Activated CD4-positive, alpha-beta T cell treated with anti-CD3 and anti-CD28 coated beads for 4 hours (primary cell): ENCODE measurements at places on chromosomes 4 and X.

GRCh38 chrX:9824554-9824953, 38.3 kb downstream of the SHROOM2 start:
- DNase-seq: no peak

DNA sequence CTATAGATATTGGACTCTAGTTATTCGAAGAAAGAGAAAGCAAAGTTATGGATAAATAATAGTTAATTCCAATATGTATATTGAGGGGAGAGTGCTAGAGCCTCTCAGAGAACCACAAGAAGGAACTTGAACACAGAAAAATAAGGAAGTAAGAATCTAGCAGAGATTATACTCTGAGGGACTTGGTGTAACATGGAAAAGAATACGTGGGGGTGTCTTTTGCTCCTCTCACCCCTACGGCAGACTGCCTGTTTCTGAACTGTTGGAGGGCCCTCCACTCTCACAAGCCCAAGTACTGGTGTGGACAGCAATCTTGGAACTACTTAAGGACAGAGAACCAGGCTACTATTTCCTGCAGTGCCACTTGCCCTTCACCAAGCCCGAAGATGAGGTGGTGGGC, 1174.4 kb upstream of the PCDH10 start:
- DNase-seq: no peak

GRCh38 chrX:14528629-14529289, 577 bp upstream of the GLRA2 start:
- DNase-seq: no peak

- DNase-seq: no peak
Measured at GRCh38 chr4:128528793-128529553, 241.4 kb upstream of the PGRMC2 start.

DNA sequence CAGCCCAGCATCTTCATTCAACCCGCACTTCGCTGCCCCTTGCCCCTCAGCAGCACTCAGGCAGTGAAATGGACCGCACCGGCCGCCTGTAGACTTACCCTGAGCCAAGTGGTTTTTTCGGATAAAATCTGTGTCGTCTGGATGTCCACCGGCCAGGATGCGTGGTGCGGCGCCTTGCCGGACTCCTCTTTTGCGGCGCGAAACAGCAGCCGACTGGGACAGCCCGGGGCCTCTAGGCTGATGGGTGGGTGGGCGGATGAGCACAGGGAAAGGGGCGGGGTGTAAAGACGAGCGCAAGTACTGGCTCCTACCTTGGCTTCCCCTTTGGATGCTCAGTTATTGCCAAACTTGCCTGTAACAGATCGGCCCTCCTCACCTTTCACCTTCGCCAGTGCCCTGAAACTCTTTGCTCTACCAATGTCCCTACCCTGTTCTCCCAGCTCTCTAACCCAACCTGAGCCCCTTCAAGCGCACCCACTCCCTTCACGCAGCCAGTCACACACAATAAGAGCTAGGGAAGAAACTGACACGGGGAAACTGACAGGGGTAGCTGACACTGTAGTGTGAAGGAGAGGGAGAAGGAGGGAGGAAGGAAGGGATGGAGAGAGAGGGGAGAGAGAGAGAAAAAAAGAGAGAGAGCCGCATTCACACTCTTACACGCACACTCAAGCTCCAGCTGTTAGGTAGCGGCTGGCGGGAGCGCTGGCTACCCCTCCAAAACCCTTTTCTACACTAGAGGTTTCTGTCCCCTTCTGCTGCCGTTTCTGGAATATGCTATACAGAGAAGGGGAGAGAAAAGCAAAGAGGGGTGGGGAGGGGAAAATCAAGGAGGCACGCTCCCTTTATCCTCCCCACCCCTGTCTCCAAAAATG, 559 bp downstream of the TRPC5 start:
- no peak for DNase-seq

- no peak for DNase-seq
Measured at GRCh38 chr4:16883806-16884205, 14.6 kb downstream of the LDB2 start.

DNA sequence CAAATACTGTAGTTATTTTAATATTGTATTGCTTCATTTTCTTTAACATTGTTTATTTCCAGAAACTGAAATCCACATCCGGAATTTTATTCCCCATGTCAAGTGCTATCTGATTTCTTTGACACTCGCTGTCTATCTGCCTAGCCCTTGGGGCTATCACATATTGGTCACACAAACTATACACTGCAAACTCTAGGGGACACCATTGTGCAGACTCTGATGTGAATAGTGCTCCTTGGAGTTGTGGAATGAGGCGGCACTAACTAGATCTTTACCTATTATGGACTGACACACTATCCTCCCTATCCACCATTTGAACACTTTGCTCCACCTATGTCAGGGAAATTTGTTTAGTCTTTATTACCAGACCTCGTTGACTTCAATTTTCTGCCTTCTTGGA, 534.5 kb downstream of the GLUD2 start:
- no peak for DNase-seq

DNA sequence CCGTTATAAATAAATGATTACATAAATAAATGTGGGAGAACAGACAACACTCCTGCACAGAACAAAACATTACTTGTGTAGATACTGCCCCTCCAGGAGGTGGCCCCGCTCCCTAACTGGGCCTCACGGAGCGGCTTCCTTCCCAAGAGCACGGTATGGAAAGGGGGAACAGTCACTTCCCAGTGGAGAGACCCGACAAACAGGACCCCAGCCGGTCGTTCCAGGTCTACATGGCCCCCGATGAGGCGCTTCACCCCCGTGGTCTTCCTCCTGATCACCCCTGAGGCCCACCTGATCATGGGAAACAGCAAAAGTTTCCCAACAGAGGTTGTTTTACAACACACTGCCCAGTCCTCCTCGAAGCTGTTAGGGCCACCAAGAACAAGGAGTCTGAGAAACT, 6.6 kb upstream of the SLC6A8 start:
- DNase-seq: no peak

DNA sequence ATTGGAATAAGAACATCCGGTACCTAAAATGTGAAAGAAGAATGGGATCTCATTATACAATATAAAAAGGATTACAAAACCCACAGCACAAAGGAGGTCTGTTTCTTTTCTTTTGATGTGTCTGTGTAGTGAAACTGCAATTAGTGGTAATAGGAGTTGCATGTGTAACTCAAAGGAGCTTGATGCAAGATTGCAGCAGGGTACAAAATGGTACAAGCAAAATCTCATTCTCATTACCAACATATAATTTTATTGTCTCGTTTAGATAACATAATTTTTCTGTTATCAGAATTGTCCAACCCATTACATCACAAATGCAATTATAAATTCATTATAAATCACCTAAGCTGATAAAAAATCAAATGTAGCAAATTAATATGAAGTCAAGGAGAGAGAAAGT, 47.1 kb upstream of the CCSER1 start:
- no peak for DNase-seq

GRCh38 chr4:159540501-159540900, 437.6 kb downstream of the RAPGEF2 start:
- DNase-seq: no peak

DNA sequence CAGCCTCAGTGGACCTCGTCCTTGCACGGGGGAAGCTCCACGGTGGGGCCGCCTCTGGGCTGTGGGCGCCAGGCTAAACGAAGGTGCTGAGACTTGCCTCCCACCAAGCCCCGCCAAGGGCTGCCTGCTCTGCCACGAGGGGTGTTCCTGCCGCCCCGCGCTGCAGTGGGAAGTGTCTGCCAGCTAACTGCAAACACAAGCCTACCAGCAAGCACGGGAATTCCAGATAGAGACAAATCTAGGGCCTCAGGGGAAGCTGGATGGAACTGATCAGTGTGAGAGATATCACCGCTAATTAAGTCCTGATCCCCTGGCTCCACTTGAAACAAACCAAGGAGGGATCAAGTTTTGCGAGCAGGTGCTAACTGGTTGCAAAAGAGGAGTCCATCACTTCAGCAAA, 181.6 kb upstream of the LEF1 start:
- DNase-seq: no peak

GRCh38 chr4:2728806-2729532, 27.2 kb downstream of the TNIP2 start:
- DNase-seq: no peak

DNA sequence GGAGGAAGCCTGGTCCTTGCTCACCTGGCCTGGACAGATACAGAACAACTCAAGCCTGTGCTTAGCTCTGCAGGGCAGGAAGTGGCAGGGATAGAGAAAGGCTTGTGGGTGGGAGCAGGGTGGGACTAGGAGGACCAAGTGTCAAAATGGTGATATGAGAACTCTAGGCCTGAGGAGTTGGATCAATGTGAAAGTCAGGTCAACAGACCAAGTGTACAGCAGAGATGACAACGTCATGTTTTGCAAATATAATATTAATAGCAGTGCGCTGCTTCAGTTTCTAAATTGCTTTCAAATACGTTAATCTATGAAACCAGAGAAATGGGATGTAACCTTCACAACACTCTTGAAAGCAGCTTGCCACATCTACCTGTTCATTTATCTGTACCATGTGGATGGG, 114.2 kb upstream of the MAP3K15 start:
- no peak for DNase-seq

DNA sequence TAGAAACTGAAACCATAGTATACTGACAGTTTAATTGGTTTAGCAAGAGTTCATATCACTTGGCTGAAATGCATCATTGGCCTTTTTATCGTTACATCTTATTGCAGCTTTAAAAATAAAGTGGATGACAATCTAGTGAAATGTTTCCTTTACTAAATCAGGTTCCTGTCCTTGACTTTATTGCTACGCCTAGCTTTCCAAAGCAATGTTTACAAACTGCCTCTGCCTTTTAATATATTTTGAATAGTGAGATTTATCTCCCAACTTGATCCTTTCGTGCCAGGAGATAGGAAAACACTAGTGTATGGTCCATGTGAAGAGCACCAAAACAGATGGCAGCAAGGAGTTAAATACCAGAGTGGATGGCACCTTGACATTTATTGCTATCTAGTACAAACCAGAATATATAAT, 67.0 kb downstream of the GPC3 start:
- DNase-seq: no peak

GRCh38 chr4:74751247-74751646, 43.1 kb downstream of the BTC start:
- DNase-seq: no peak

GRCh38 chrX:76064825-76065224, 108.0 kb upstream of the PBDC1 start:
- DNase-seq: no peak

DNA sequence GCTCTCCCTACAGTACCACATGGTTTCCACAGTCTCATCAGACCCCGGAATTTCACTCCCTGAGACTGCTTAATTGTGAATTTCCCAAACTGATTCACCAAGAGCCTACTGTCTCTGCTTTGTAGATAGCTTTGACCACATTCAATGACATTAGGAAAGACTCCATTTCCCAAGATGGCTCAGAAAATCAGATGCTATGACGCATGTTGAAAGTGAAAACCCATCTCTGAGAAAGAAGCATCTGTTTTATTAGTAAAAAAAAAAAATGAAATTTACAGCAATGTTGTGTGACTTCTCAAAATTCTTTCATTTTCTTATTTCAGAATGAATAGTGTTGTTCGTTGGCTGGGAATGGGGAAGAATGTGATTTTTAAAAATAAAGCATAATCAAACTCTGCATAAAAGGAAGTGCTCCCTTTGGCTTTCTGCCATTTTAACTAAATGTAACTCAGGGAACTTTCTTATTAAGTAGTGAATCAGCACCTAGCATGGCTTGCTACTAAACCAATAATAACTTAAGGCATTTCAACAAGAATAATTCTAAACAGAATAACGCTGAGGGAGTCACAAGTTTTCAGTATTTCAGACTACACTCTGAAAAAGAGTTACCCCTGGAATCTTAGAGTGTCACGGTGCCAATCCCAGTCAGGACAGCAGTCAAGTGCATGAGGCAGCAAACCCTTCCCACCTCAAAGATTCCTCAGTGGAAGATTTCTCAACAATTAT, 97.4 kb upstream of the MYOZ2 start:
- DNase-seq: no peak

DNA sequence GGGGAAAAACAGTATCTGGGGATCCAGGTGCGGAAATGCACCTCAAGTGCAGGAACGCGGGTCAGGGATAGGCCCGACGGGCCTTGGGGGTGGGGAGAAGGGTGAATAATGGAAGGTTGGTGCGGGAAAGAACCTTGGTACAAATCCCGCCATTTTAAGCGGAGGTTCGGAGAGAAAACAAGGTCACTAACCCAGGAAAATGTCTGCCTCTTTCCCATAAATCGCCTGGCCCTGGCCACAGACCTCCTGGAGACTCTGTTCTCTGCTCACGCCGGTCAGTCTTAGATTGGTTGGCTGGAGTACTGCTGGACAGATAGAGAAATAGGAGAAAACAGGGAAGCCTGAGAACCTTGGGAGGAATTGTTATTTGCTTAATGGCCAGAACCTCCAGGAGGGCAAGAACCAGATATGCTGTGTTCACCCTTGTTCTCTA, 897 bp upstream of the FBXL5 start:
- DNase-seq: no peak

GRCh38 chrX:105876658-105877057, 54.3 kb downstream of the NRK start:
- DNase-seq: no peak
